ENCODE measurements at places on chromosomes 7 and 10.

- DNase-seq = no peak
Measured at GRCh38 chr7:95859429-95859828, 87.1 kb downstream of the DYNC1I1 start.

- no peak for DNase-seq
Measured at GRCh38 chr10:12533151-12533550, 183.8 kb downstream of the CAMK1D start.

DNA sequence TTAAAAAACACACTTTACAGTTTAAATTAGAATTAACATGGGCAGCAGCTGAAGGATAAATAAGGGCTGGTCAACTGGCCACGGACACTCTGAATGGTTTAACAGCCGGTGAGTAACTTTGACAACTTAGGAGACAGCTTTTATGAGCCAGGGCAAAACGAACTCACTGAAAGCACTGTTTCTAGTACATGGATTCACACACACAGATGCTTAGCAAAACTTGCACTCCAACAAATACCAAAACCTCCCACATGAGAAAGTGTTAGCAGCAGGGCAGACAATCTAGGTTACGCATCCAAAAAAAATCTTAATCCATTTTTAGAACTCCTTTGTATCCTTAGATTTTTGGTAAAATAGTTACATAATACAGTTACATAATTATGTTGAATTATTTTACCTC, 486.4 kb downstream of the PHTF2 start:
- no peak for DNase-seq

DNA sequence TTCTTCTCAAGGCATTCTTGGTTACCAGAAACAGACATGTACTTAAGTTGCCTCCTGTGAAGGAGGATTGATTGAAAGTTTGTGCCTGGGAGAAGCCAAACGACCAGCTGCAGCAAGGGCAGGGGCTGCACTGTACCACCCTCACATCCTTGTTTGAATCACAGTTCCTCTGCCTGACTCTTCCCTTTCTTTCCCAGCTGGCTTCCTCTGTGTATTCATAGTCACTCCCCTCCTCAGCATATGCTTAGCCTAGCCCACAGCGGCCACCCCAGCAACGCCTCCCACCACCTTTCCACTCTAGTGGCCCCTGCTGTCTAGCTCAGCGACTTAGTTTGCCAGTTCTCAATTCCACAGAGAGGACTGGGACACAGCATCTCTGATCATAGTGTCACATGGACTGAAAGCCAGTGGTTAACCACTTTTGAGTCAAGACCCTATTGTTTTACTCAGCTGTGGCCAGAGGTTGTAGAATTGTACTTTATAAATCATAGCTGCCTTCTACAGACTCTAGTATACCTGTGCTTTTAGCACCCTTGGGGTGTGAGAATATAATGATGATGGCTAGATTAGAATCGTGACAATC, 643.0 kb downstream of the SUGCT start:
- no peak for DNase-seq

- no peak for DNase-seq
Measured at GRCh38 chr7:116799916-116800315, 62.5 kb upstream of the CAPZA2 start.

DNA sequence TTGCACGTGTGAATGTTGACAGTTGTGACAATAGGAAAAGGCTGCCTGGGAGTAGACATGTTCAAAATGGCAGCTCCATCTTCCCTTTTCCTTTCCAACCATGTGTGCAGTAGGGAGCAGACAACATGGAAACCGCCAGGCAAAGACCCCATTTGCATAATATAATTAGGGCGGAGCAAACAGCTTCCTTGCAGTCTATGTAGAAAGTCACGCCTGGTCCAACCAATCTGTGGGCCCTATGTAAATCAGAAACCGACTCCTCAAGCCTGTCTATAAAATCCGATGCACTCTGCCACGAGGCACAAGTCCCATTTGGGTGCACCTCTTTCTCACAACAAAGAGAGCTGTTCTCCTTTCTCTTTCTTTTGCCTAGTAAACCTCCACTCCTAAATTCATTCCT, 19.6 kb downstream of the NEBL start:
- DNase-seq = no peak

- DNase-seq = no peak
Measured at GRCh38 chr7:13028825-13029099, 341.3 kb downstream of the ARL4A start.

GRCh38 chr10:20922033-20922432, 24.9 kb upstream of the NEBL start:
- no peak for DNase-seq

- DNase-seq = no peak
Measured at GRCh38 chr10:111122127-111122526, 45.3 kb downstream of the ADRA2A start.

DNA sequence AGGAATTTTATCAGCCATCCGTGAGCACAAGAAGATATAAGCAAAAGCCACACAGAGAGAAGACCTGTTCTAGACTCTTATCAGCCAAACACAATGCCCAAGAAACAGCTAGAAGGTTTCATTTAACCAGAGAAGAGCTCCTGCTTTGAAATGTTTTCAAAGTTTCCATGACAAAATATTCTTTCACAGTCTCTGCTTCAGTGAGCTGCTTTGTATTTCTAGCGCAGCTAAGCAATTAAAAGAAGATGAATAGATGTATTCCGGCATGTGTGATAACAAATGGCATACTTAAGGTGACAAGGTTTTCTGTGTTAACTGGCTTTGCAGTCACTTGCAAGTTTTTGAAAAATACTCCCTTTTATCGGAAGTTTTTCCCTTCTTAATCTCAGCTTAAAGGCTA, 78.9 kb upstream of the NXPH1 start:
- DNase-seq = no peak

DNA sequence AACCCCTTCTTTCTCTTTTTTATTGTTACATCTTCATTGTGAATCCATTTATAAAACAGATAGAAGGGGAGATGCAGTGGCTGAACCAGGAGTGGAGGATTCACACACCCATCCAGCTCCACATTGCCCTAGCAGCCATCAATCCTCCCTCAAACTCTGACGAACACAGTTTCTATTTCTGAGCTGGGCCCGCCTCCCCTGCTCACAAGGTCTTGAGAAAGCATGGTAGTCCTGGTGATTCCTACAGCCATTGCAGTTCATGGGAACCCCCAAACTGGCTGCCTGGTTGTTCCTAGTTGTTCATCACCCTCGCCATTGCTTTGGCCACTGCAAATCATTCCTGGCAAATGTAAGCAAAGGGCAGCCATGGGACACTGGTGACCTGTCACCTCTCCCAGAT, 258.5 kb upstream of the AOAH start:
- no peak for DNase-seq

GRCh38 chr7:121595758-121596696, 199.9 kb upstream of the FAM3C start:
- no peak for DNase-seq

DNA sequence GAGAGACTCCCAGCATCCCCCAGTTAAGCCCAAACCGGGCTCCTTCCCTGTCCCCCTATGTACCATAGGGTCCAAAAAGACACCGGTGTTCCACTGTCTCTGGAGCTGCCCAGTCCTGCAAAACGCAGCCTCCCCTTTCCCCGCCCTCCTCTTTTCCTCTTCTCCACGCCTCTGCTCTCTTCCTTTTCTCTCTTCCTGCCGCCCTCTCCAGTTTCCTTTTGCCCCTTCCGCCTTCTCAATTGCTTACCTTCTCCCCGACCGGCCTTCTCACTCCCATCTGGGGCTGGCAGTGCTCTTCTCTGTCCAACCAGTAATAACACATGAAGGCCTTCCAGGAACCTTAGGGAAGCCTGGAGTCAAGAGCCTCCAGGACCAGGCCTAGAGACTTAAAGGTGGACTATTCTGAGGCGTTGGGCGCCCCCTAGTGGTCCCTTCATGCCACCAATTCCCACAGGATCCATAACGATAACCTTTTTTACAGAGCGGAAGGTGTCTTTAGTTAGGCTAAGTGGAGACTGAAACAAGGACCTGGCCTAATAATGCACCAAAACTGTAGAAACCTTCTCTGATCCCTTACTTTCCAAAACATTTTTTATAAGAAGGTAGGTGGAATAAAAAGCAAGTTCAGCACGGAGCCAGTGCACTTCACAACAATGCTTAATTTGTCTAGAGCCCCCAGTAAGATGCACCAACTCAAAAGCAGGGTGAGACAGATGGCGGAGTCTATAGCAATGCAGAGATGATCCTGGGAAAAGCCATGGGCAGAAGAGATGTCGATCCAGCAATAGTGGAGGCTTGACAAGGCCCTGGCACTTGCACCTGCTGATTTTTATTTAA, 27.2 kb upstream of the MSRB2 start:
- peak; percentile 8 for DNase-seq

- no peak for DNase-seq
Measured at GRCh38 chr7:20227291-20227795, 10.2 kb upstream of the MACC1 start.

- DNase-seq = no peak
Measured at GRCh38 chr10:130179640-130180039, 43.4 kb downstream of the GLRX3 start.

- DNase-seq = no peak
Measured at GRCh38 chr10:81866753-81867152, 8.2 kb upstream of the NRG3 start.

GRCh38 chr7:141094336-141095070, 20.6 kb downstream of the TMEM178B start:
- DNase-seq = no peak

DNA sequence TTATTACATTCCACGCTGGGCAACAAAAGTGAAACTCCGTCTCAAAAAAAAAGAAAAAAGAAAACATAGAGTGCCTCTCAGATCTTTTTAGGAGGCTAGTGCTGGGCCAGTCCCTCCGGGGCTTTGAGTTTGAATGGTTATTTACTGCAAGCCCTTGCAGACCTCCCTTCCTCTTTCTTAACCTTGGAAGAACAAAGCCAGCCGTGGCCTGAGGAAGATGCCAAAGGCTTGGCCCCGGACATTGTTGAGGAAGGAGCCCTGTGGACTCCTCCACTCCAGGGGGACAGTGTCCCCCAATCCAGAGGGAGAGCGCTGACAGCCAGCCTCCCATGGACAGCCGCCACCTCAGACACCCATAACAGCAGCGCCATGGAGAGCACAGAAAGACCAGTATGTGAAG, 5.0 kb downstream of the TSPAN33 start:
- no peak for DNase-seq

DNA sequence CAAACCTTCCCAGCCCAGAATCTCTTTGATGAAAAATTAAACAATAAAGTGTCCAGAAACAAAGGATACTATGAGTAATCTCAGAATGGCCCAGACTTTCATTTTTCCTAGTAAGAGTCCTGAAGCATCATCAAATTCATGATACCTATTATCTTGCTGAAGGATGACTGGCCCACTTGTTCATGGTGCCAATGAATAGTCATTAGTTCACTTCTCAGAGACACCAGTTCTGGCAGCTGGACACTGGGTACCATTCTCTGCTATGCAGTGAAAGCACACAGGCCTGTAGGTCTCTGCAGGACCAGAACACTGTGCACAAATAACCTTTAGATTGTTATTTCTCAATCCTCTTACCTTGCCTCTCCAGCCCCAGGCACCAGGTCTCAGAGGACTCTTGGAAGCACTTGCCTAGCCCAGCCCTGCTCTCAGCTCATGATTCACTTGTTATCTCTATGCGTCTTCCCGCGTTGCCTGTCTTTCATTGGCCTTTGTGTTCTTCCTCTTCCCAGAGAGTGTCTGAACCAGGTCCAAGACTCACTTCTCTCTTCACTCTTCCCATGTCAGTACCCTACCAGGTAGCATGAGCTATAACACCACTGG, 98.1 kb upstream of the AGBL3 start:
- DNase-seq = no peak

DNA sequence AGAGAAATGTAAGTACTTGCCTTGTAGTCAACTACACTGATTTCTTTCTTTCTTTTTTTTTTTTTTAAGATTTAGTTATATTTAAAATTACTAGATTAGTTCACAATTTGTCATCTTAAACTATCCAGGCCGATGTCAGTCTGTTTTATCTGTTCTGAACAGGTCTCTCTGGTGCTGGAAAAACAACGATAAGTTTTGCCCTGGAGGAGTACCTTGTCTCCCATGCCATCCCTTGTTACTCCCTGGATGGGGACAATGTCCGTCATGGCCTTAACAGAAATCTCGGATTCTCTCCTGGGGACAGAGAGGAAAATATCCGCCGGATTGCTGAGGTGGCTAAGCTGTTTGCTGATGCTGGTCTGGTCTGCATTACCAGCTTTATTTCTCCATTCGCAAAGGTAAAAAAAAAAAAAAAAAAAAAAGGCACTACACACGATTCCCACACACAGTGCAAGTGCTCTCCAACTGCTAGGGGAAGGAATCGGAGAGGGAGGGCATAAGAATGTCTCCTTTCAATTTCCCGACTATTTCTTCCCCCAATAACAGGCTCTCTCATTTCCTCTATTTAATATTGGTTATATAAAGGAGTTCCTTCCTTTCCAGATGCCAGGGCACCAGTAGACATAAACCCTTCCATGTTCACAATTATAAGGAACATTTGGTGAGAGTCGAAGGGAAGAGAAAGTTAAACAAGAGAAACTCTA, 53.4 kb downstream of the PAPSS2 start:
- DNase-seq = no peak

DNA sequence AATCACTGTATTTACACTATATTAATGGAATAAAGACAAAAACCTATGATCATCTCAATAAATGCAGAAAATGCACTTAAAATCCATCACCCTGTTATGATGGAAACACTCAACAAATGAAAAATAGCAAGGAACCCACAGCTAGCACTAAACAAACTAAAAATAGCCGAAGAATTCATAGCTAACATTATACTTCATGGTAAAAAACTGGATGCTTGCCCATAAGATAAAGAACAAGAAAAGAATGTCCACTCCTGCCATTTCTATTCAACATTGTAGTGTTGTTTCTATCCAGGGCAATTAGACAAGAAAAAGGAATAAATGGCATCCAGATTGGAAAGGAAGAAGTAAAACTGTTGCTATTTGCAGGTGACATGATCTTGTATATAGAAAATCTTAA, 142.1 kb downstream of the STK31 start:
- DNase-seq = no peak

GRCh38 chr7:165661-166337, 26.6 kb upstream of the FAM20C start:
- no peak for DNase-seq

DNA sequence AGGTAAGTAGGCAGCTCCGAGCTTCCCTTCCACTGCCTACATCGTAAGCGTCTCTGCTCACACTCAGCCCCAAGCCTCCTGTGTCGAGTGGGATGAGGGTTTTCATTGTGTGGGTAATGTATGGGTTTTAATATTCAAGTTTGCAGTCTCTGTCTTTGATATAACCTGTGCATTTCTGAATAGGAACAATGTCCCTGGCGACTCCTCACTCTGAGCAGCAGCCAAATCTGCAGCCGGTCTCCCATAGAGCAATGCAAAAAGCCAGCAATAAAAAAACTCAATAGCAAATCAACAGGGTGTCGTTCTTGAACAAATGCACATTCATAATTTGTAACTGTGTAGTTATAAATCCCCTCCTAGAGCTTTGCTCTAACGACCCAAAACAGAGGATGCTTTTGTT, 33.4 kb downstream of the PPP1R17 start:
- DNase-seq = no peak

DNA sequence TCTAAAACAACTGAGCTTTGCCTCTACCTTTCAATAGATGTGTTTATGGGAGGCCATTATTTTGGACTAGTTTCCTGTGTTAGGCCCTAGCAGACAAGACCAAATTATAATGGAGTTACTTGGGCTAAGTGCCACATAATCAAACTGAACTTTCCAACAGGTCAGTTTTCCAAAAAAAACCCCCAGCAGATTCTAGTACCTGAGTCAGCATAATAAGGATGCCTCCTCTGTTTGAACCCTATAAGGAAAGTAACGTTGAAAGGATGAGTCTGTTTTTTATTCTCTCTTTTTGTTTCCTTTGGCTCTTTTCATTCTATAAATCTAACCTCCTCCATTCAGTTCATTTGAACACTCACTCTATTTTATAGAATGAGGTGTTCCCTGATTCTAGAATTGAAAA, 148.1 kb upstream of the FAM3C start:
- no peak for DNase-seq

GRCh38 chr10:100184840-100185239, 989 bp downstream of the ERLIN1 start:
- no peak for DNase-seq

Measured in NCI-H1930 (cell line).